Kidney (tissue), 22 donors: ENCODE measurements at places on chromosomes 4 and X.

DNA sequence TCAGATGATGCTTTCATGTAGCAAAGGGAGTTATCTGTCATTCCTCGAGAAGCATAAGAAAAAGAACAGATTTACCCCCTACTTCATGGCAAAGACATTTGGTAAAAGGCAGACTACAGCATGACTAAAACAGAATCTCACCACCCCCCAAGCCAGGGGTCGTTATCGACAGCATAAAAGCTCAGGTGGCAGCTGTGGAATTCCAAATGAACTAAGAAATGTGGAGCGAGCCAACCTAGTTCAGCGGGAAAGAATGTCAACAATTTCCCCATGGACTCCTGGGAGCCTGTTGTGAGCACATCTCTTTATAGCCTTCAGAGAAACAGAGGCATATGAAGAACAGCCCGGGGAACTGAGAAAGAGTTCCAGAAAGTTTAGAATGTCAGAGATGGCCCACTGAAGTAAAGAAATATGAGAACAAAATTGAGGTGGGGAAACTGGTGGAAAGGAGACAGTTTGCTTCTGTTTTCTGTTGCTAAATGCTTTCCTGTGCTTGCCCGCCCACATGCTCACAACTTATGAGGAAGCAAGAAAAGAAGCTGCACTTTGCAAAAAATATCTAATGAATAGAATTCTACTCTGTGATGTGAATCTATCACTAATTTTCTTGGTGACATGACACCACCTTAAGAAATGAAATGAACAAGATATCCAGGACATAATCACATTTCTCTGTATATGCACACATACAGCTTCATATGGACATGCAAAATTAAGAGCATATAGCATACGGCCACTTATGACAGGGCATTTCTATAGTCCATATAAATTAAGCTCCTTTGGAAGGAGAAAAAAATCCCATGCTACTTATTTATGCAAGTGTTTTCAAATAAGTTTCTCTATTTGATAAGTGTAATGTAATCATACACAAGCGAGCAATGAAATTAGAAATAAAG is 135.3 kb upstream of the MID1 start:
- H3K27ac ChIP-seq: no peak overlapping the region
- H3K36me3 ChIP-seq: no peaks in the 10 kb centered on the region
- H3K4me1 ChIP-seq: no peaks in the 10 kb centered on the region

- H3K36me3 ChIP-seq: no peaks in the 10 kb centered on the region
- no peaks in the 10 kb centered on the region for H3K4me1 ChIP-seq
- no peaks in the 10 kb centered on the region for H3K27me3 ChIP-seq
- DNase-seq: no peak
- H3K27ac ChIP-seq: peak within 1 kb of the TSS; percentile 53
Observed at GRCh38 chr4:184217634-184218033, at the start of gene ENPP6. TSS of gene ENPP6 (minus strand) at chr4:184217873. CDS start at chr4:184217819, 54 bp downstream.

DNA sequence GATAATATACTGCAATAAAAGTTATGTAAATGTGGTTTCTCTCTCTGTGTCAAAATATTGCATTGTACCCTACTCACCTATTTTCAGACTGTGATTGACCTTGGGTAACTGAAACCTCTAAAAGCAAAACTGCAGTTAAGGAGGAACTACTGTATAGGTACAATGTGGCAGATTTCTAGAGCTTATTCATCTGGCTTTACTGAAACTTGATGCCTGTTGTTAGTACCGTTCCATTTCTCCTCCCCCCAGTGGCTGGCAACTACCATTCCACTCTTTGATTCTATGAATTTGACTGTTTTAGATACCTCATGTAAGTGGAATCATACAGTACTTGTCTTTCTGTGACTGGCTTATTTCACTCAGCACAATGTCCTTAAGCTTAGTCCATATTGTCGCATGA is 61.9 kb downstream of the HOPX start:
- no peaks in the 10 kb centered on the region for H3K36me3 ChIP-seq
- H3K27me3 ChIP-seq: no peaks in the 10 kb centered on the region
- H3K4me3 ChIP-seq: no peak overlapping the region
- H3K27ac ChIP-seq: no peak overlapping the region
- no peak for DNase-seq
- no peaks in the 10 kb centered on the region for H3K4me1 ChIP-seq

DNA sequence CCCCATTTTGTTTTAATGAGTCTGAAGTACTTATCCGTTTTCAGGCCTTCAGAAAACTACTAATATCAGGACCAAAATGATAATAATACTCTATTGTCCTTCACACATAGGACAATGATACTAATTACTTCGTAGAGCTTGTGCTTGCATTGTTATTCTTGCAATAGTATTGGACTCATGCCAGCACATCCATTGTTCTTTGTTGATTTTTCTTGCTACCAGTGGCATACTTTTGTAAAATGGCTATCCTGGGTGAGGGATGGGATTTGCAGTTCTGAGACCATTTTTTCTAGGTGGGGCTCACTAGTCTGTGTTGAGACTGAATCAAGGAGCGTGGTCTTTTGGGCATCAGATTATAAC is 195.3 kb downstream of the MAML3 start:
- no peaks in the 10 kb centered on the region for H3K4me1 ChIP-seq
- H3K4me3 ChIP-seq: no peak overlapping the region
- DNase-seq: no peak
- H3K27me3 ChIP-seq: no peaks in the 10 kb centered on the region
- no peak overlapping the region for H3K27ac ChIP-seq

- DNase-seq: no peak
- no peak overlapping the region for H3K4me3 ChIP-seq
- no peak overlapping the region for H3K27ac ChIP-seq
- H3K27me3 ChIP-seq: no peaks in the 10 kb centered on the region
- no peaks in the 10 kb centered on the region for H3K36me3 ChIP-seq
- H3K4me1 ChIP-seq: no peaks in the 10 kb centered on the region
Observed at GRCh38 chr4:7390906-7391636, 43.7 kb downstream of the PSAPL1 start.

DNA sequence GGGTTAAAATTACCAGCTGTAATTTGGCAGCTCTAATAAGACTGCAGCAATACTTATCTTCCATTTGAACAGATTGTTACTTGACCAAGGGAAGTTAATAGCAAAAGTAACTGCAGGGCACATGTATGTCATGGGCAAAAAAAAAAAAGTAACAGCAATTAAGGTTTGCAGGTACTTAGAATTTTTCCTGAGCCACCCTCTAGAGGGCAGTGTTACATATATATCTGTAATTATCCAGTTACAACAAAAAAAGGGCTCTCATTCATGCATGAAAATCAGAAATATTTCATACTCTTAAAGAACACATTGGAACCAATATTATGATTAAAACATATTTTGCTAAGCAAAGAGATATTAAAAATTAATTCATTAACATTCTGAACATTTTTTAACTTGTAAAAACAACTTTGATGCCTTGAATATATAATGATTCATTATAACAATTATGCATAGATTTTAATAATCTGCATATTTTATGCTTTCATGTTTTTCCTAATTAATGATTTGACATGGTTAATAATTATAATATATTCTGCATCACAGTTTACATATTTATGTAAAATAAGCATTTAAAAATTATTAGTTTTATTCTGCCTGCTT is 25.1 kb downstream of the XIAP start:
- no peaks in the 10 kb centered on the region for H3K27me3 ChIP-seq
- DNase-seq: no peak
- peaks cover 5% of the 10 kb centered on the region for H3K36me3 ChIP-seq
- no peak overlapping the region for H3K27ac ChIP-seq

- no peaks in the 10 kb centered on the region for H3K27me3 ChIP-seq
- no peak overlapping the region for H3K4me3 ChIP-seq
- H3K4me1 ChIP-seq: no peaks in the 10 kb centered on the region
- no peak for DNase-seq
Observed at GRCh38 chr4:186307497-186307896, 41.5 kb downstream of the F11 start.

DNA sequence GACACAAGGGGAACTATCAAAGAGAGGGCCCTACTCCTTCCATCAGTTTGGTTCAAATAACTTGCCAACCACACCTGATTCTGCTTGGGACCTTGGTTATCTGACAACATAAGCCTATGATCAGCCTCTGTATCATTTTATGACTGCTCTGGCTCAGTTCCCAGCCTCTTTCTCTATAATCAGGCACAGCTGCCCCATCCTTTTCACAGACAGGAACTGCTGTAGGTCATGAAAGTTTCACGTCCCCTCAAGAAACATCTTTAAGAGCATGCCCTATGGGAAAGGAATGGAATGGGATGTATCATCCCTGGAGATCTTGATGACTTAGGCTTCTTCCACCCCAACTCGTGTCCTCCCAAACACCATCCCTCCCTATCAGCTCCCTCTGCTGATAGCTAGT is 243.4 kb downstream of the AR start:
- H3K36me3 ChIP-seq: no peaks in the 10 kb centered on the region
- H3K4me1 ChIP-seq: no peaks in the 10 kb centered on the region
- DNase-seq: no peak
- H3K27me3 ChIP-seq: no peaks in the 10 kb centered on the region
- no peak overlapping the region for H3K4me3 ChIP-seq
